Mucosa of gallbladder (tissue), 1 donor: ENCODE measurements at places on chromosomes 4 and X. TPM values are rescaled to one million over a fixed set of nuclear protein-coding genes. Genes with fewer than 3 reads are reported as not detected.

DNA sequence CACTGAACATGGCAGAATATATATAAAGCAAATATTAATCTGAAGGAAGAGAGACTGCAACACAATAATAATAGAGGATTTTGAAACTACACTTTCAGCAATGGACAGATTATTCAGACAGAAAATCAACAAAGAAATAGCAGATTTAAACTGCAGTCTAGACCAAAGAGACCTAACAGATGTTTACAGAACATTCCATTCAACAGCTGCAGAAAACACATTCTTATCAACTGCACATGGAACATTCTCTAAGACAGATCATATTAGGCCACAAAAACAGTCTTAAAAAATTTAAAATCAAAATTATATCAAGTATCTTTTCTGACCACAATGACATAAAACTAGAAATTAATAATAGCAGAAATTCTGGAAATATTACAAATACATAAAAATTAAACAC lies 27.1 kb downstream of the CENPE start:
- DNase-seq: no peak

DNA sequence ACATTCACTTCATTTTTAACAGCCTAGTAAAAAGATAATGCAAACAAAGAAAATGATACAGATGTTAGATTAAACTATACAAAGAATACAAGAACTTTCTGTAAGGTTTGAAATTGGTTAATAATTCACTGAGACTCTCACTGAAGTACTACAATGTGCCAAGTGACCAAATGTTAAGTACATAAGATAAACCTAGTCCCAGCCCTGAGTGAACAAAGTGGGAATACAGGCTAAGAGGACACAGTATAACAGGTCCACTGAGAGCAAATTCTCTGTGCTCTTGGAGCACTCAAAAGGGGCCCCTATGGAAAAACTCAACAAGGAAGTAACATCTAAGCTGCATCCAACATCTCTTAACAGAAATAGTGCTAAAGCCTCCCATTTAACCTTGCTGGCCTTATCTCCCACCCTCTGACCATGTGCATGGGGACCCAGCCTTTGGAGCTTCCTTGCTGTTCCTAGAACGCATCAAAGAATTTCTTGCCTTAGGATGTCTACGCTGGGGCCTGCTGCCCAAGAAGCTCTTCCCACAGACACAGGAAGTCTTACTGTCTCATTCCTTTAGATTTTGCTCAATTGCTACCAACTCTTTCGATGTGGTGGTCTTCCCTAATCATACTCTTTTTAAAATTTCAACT lies 113.4 kb downstream of the ZAR1 start:
- peak; percentile 26 for DNase-seq

The USP26 gene
- total RNA-seq: not detected

GRCh38 chrX:132740316-132741123 lies 217.9 kb downstream of the HS6ST2 start:
- no peak for DNase-seq

GRCh38 chrX:43019021-43019420 lies 241.1 kb upstream of the PPP1R2C start:
- DNase-seq: no peak

DNA sequence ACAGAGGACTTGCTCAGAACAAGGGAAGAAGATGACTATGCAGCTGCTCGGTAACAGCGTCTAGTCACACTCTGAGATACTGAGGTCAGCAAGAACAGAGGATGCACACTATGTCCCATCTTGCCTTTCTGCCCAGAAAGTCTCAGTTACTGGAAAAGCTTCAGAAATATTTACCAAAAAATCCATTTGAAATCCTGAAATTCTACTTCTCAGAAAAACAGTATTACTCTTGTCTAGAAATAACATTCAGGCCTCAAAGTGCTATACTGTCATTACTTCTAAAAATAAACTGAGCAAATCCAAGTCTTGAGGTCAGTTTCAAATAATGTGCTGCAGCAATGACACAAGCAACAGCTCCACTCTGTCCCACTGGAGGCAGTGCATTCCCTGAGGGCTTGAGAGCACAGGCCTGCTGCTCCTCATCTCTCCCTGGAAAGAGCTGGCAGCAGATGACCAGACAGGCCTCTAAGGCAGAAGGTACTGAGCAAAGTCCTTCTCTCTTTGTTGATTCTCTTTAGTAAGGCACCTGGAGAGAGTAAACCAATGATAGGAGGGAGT lies 76.9 kb downstream of the CAMK2D start:
- DNase-seq: peak; percentile 57

DNA sequence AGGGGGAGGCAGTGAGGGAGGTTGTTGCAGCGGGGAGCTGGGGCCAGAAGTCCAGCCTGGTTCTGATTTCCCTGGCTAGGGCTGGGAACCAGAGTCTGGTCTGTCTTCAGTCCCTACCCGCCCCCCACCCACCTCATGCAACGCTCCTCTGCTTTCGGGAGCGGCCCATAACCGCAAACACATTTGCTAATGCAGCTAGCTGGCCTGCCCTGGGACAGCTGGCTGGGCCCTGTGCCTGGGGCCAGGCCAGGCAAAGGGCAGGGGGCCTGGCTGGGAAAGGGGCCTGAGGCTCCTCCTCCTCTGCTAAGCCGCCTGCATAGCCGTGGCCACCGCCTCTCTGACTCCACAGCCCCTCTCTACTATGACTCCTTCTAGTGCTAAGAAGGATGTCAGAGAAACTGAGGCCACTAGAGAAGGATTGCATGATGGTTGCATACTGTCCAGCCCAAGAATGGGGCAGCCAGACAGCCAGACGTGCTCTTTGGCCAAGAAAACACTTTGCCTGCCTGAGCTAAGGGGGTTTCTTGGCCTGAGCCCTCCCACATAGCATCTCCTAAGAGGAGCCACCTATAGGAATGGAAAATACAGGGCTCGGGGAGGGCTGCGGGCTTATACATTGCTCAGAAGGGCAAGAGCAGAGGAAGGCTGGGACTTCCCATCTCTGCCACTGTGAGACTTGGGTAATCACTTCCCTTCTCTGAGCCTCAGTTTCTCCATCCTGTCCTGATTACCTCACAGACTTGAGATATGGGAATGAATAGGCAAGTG lies 76.9 kb downstream of the PJA1 start:
- no peak for DNase-seq

The SRPX gene
- total RNA-seq: 59.5 TPM

The DGKK gene
- not detected for total RNA-seq

DNA sequence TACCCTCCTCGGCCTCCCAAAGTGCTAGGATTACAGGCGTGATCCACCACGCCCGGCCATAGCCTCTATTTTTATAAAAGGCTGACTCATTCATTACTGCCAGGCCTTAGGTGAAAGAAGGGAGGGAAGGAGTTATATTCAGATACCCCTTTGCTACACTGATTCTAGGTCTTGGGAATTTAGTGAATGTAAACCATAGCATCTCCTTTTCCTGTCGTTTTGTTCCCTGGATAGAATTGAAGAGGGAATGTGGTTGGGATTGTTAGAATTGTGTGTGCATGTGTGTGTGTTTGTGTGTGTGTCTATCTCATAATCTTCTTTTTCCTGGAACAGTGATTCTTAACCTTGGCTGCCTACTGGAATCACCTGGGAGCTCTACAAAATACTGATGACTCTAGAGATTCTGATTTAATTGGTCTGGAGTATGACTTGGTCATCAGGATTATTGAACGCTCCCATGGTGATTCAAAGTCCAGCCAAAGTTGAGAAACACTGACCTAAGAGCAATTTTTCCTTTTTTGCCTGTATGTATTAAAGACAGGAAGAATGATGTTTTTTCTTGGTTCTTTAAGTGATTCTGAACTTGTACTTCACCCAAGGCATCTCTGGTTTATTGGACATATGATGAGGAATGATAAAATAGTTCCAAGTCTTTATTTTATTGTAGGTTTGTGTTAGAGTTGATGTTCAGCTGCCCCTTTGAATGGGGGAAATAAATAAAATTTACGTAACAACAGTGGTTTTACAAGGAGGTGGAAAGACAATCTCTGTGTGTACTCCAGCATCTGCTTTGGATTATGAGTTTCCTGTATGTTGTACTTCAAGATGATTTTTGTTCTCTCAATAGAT lies 37.0 kb downstream of the NAP1L5 start:
- peak; percentile 28 for DNase-seq

DNA sequence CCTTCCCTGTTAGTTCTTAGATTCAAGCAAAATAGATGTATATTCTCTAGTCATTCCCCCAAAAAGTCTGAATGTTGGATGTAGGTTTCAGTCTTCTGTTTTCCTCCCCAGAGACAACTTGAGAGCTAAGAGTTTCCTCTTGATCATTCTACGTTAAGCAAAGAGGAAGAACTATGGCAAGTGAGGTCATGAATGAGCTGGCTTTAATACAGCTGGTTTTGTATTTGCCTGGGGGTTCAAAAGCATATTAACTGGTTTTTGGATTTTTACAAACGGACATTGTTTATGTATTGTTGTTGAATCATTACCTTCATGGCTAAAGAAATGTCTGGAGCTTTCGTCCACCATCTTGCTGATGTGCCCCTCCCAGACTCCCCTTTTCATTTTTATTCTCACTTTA lies 916.7 kb upstream of the POU3F4 start:
- DNase-seq: no peak

The SUPT20HL2 gene
- not detected for total RNA-seq

DNA sequence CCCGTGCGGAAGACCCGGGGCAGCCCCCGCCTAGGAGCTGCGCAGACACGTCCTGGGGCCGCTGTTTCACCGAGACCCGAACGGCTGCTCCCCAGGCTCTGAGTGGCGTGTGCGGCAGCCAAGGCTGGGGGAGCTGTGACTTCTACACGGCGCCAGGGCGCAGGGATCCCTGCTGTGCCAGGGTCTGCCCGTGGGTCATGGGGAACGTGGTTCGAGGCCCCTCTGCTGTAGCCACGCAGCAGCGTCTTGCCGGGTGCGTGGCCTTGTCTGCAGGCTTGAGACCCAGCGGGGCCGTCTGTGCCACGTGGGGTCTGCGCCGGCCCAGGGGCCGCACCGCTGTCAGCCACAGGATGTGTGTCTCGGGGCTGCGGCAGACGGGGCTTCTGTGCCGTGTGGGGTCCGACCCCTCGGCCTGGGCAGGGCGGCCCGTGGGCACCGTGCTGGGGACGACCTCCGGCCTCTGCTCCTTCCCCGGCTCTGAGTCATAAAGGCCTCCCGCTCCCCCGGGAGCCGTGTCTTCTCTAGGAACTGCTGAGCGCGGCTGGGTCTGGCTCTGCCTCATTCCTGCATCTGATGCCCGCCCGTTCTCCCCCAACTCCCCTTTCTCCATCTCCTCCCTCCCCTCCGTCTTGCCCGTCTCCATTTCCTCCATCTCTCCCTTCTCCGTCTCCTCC lies 12.7 kb upstream of the GTPBP6 start:
- DNase-seq: no peak

DNA sequence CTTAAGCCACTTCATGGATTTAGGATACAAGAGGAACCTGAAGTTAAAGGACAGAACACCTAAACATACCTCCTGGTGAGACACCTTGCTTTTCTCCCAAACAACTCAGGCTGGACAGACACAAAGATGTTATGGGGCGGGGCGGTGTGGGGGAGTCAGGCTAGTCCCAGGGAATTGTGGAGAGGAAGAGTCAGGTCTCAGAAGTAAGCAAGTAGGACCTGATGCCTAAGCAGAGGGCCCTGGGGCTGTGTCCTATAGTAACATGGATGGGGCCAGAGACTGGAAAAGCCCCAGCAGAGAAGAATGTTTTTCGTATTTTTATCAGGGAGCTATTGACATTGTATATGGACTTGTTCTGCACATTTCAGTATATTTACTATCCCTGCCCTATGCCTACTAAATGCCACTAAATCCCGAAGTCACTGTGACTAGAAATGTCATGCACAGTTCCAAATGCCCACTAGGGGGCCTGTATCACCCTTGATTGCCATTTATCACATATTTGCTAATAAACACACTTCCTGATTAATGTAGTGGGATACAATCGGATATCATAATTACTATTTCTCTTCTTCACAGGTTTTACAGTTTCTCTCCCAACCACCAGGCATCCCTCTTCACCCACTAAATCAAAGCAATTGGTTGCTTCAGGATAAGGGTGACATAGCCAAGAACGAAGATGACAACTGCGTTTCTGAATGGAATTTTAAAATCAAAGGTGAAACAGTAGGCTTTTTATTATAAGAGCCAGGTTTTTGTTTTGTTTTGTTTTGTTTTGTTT lies 23.8 kb upstream of the ARHGAP10 start:
- DNase-seq: peak; percentile 55

GRCh38 chr4:97123573-97123972 lies 1019.7 kb downstream of the STPG2 start:
- no peak for DNase-seq

GRCh38 chr4:26372525-26373172 lies 51.8 kb downstream of the RBPJ start:
- DNase-seq: peak; percentile 44

The LDOC1 gene
- total RNA-seq: 32.9 TPM

The FAM13A gene
- total RNA-seq: 43.8 TPM

The PDCL2 gene
- not detected for total RNA-seq

The IRS4 gene
- total RNA-seq: not detected

DNA sequence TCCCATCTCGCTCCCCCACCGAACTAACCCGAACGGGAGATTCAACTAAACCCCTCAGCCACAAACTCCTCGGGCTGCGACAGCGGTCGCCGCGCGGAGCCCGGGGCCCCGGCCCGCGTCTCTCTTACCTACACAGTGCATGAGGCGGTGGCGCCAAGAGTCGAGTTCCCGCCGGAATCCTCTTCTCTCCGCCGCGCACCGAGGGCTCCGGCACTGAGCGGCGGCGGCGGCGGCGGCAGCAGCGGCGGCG lies 160 bp downstream of the LCORL start:
- DNase-seq: no peak

The NAA11 gene
- total RNA-seq: not detected

DNA sequence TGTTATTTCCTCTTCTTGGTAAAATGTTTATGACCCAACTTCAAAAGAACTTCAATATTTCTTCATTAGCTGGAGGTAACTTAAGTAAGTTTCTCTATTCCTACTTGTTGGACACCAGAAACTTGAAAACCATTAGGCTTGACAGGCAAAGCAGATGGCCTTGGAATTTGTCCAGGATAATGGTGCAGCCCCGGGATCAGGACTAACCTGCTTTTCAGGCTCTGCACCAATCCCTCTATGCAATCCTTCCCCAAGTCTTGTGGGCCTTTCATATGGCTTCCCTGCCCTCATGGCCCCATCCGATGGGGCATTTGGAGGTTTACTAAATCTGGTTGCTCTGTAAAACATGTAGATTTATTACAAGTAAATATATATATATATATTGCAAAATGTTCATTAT lies 68.5 kb downstream of the SPINK2 start:
- peak; percentile 16 for DNase-seq

GRCh38 chr4:107600983-107601382 lies 119.1 kb downstream of the PAPSS1 start:
- no peak for DNase-seq

GRCh38 chr4:127181001-127181400 lies 451.8 kb upstream of the INTU start:
- DNase-seq: no peak

- DNase-seq: no peak
These were observed 22.9 kb upstream of the TRIM2 start for GRCh38 chr4:153181293-153181692.

DNA sequence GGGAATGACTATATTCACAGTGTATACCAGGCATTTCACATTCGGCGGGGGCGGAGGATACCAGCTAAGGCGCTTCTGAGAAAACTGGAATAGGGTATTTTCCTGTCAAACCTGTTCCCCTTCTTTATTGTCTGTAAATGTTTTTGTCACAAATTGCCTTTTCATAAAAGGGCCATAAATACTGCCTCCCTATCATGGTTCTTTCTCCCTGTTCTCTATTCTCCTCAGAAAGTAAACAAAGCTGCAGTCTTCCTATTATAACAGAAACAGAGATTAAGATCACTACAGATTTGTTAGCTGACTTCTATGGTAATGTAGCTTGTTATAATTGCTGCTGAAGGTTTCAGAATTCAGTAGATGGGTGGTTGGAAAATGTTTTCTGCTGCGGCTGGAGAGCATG lies 32.2 kb downstream of the MID2 start:
- no peak for DNase-seq
